Head of caudate nucleus (tissue), 42 donors: ENCODE measurements at places on chromosomes 13 and 19.

GRCh38 chr19:17950310-17951156, 16.4 kb upstream of the KCNN1 start:
- DNase-seq, result no peak

DNA sequence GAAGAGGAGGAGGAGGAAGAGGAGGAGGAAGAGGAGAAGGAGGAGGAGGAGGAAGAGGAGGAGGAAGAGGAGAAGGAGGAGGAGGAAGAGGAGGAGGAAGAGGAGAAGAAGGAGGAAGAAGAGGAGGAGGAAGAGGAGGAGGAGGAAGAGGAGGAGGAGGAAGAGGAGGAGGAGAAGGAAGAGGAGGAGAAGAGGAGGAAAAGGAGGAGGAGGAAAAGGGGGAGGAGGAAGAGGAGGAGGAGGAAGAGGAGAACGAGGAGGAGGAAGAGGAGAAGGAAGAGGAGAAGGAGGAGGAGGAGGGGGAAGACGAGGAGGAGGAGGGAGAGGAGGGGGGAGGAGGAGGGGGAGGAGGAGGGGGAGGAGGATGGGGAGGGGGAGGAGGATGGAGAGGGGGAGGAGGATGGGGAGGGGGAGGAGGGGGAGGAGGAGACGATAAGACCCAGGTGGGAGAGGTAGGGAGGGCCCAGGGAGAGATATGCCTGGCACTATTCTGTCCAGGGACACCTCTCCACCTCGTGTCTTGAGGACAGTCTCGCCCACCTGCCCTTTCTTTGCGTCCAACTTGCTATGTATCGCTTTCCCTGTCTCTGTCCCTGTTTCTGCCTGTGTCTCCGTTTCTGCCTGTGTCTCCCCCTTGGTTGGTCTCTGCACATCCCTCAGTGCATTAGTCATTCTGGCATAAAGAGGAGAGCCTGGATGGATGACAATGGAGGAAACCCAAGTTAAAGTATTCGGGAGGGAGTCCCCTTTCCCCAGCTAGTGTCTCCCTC, 7.1 kb upstream of the KLK5 start:
- DNase-seq, result no peak

- DNase-seq, result no peak
Observed at GRCh38 chr13:72180253-72180952, 313.4 kb upstream of the DACH1 start.

GRCh38 chr19:4365341-4365740, 22.0 kb downstream of the MPND start:
- no peak for DNase-seq

- no peak for DNase-seq
Observed at GRCh38 chr19:6833166-6833790, 54.1 kb upstream of the ADGRE1 start.

GRCh38 chr19:51316688-51317087, 5.2 kb downstream of the IGLON5 start:
- no peak for DNase-seq
